Posterior vena cava (tissue), 2 donors: ENCODE measurements at places on chromosomes 1 and 21. TPM values are rescaled to one million over a fixed set of nuclear protein-coding genes. Genes with fewer than 3 reads are reported as not detected.

- no peak for DNase-seq
These were observed 10.1 kb upstream of the ERICH3 start for GRCh38 chr1:74683656-74684055.

GRCh38 chr1:16954579-16954978 lies 25.8 kb downstream of the MFAP2 start:
- no peak for DNase-seq

DNA sequence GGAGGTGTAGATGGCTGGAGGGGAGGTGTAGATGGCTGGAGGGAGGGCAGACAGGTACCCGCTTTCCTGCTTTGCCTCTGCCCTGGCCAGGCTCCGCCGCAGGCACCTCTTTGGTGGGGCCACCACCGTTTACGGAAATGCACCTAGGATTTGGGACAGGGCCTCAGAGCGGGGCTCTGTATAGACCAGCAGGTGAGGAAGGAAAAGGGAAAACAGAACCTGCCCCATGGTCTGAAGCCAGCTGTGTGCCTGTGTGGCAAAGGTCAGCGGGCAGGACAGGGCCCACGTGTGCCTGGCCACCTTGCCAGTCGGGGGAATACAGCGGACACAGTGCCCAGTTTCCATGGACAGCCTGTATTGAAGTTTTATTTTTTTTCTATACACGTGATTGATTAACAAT lies 12.1 kb upstream of the PTTG1IP start:
- no peak for DNase-seq

GRCh38 chr1:5954964-5955363 lies 37.3 kb downstream of the NPHP4 start:
- DNase-seq = no peak

- DNase-seq = no peak
These were observed 51.9 kb upstream of the FMOD start for GRCh38 chr1:203402629-203403337.

DNA sequence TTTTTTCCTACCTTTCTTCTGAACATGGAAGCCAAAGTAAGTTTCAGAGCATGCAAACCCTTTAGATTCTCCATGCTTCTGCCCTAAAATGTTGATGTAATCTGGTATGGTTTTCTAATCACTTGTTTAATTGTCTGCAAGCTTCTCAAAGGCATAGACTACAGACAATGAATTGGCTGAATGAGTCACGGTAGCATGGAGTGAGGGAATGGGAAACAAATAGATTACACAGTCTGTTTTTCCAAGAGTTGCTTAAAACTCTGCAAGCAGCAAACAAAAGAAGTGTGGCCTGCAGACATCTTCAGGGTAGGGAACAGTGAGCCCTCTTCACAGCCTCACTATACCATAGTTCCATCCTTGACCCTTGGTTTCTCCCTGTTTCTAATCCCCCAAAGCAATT lies 326.0 kb downstream of the BARHL2 start:
- no peak for DNase-seq

DNA sequence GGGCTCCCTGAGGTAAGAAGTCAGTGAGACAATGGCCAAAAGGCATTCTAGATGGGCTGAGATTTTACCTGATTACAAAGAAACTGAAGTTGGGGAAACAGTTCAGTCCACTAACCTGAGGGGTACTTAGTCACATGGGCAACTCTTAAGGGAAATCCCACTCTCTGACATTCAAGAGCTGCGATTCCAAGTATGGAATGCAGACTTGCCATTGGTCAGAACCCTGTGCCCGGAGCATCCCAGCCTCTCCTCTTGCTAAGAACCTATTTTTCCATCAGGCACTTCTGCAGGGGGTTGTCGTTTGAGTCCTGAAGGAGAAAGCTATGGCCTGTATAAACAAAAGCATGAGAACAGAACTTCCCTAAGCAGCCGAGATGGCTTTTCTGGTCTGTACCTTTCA lies 434.9 kb upstream of the DAB1 start:
- no peak for DNase-seq

The PLCH2 gene
- 0.33 TPM for total RNA-seq

The KCNE2 gene
- total RNA-seq = not detected

The RUNX3 gene
- 5.0 TPM for total RNA-seq

The LMOD1 gene
- total RNA-seq = 440 TPM

The NUF2 gene
- 0.57 TPM for total RNA-seq

The NES gene
- 100.0 TPM for total RNA-seq

The SERPINC1 gene
- 0.65 TPM for total RNA-seq
